ENCODE measurements at places on chromosomes 5 and 9.
A peak's percentile ranks its signal among the peaks of the same experiment; 100 is the strongest.

- DNase-seq, result peak; percentile 34
Measured at GRCh38 chr9:104927216-104927911, 591 bp downstream of the ABCA1 start.

GRCh38 chr9:4333231-4333740 is 33.4 kb upstream of the GLIS3 start:
- DNase-seq, result no peak

GRCh38 chr5:141135718-141136266 is 786 bp downstream of the PCDHB5 start:
- DNase-seq, result no peak

GRCh38 chr5:128341056-128341455 is 197.0 kb downstream of the FBN2 start:
- no peak for DNase-seq

DNA sequence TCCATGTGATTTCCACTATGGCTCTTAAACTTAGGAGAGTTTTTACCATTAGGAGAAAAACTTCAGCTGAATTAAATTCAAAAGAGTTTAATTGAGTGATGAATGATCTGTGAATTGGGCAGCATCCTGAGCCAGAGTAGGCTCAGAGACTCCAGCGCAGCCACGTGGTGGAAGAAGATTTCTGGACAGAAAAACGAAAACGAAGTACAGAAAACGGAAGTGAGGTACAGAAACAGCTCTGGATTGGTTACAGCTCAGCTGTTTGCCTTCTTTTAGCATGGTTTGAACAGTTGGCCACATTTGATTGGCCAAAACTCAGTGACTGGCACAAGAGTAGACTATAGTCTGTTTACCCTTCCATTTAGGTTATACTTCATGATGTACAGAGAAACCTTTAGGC is 69.2 kb upstream of the PLPP1 start:
- DNase-seq, result peak; percentile 53

DNA sequence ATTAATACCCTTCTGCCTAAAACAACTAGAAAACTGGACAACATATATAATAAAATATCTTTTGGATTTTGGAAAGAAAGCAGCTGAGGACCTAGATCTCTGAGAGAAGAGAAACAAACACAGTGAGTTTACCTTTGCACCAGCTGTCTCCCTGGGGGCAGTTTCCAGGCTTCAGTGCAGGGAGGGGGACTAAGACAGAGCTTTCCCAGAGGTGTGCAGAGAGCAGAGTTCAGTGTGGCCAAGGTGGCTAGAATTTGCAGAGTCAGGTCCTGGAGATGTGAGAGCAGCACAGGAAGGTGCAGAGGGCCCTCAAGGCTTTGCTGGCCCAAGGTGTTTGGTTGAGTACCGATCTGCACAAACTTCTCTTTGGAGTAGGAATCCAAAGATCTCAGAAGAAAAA is 26.3 kb upstream of the PTPDC1 start:
- no peak for DNase-seq

DNA sequence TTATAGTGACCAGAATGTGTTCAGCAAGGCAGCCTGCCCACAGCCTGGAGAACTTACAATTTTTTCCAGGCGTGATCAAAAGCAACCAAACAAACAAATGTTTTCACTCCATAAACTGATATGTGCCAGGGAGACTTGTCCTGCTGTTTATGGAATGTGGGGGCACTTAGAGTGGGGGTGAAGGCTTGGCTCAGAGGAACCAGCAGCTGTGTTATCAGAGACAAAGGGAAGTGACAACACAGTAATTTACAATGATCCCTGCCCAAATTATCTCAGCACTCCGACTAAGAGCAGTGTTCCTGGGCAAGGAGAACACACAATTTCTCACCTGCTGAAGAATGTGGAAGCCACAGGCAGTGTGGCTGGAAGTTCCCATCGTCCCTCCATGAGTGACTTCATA is 429.1 kb upstream of the IRX4 start:
- no peak for DNase-seq

- no peak for DNase-seq
Measured at GRCh38 chr5:13771011-13771571, 173.4 kb downstream of the DNAH5 start.

DNA sequence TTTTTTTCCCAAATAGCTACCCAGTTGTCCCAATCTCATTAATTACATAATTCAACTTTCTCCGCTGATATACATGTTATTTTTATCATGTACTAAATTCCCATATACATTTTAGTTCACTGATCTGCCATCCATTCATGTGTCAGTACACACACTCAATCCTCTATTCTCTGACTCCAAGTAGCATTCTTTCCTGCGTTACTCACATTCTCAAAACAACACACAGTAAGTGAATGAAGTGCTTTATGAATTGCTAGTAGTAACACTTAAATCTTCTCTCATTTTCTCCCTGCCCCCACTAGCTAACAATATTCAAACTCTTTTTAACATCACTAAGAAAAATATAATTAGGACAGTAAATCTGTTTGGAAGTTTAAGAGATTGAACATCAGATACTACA is 8.9 kb downstream of the ZNF366 start:
- no peak for DNase-seq

DNA sequence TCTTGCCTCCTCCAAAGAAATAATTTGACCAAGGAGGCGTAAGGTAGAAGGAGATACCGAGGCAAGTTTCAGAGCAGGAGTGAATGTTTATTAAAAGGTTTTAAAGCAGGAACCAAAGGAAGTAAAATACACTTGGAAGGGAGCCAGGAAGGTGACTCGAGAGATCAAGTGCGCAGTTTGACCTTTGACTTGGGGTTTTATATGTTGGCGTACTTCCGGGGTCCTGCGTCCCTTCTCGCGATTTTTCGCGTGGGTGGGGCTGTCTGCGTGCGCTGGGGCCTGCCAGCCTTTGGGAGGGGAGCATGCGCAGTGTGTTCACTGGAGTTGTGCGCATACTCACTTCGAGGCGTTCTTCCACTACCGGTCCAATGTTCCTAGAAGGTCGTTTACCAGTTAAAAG is 166.0 kb upstream of the IRX2 start:
- no peak for DNase-seq

- no peak for DNase-seq
Measured at GRCh38 chr5:104186100-104186499, 623.5 kb upstream of the NUDT12 start.

GRCh38 chr5:8457187-8458037 is 588.5 kb downstream of the MTRR start:
- peak; percentile 90 for DNase-seq

DNA sequence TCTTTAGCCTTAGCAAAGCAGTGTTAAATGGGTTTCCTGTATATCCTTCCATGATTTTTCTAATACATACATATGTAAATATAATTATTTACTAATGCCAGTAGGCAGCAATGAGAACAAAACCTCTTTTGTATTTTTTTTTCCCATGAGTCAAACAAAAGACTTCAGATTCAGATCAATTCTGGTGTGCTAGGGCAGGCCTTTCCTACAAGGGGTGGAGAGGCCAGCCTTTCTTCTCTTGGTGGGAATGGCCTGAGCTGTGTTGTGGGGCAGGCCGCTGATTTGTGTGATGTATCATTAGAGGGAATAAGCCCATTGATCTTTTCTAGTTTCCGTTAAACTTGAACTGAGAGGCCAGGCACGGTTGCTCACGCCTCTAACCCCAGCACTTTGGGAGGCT is 115.5 kb upstream of the DMRT1 start:
- DNase-seq, result no peak

GRCh38 chr5:107456281-107456715 is 214.4 kb downstream of the EFNA5 start:
- no peak for DNase-seq

Data from head of caudate nucleus (tissue), 42 donors.